ENCODE measurements at places on chromosomes 3 and 15.
A peak's percentile ranks its signal among the peaks of the same experiment; 100 is the strongest.

GRCh38 chr3:23754215-23754614, 51.5 kb upstream of the UBE2E1 start:
- no peak for DNase-seq

GRCh38 chr3:195284842-195285241, 13.9 kb upstream of the XXYLT1 start:
- DNase-seq, result no peak

DNA sequence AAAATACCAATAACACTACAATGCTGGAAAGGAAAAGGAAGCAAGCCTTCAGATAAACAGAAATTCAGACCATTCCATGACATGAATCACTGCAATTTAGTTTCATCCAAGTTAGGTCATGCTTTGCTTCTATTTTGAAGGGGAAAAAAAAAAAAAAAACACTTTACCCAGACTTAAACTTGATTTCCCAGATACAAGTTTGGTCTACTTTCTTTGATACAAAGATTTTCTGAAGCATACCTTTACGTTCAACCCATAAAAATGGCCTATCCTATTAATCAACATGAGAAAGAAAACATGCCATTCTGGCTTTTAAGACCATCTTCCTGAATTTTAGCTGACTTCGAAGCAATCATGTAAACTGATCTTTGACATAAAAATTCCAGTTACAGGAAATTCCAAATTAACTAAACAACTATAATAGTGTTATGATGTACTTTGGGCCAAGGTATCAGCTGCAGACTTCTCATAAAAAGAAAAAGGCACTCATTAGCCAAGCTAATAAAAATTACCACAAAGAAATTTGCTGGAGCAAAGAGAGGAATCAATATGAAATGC, 12.6 kb downstream of the OSBPL10 start:
- no peak for DNase-seq

- DNase-seq, result peak; percentile 43
These were observed 824 bp upstream of the CILP start for GRCh38 chr15:65212097-65212496.

DNA sequence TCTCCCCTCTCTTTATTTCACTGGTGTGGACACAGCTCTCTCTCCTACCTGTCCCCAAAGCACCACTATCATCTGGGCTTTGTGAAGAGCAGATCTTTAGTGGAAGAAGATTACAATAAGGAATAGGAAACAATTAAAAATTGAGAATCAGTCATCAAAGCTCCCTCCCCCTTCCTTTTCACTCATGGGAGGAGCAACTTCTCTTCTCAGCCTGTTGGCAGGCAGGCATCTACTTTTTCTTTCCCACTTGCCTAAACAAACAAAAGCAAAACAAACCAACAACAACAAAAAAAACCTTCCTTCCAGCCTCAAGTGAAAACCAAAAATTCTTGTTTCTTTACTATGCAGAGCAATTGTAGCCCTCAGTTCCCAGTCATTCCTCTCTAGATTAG, 125.5 kb upstream of the BHLHE40 start:
- DNase-seq, result no peak

GRCh38 chr3:33067484-33067883, 29.5 kb downstream of the GLB1 start:
- DNase-seq, result peak; percentile 62

DNA sequence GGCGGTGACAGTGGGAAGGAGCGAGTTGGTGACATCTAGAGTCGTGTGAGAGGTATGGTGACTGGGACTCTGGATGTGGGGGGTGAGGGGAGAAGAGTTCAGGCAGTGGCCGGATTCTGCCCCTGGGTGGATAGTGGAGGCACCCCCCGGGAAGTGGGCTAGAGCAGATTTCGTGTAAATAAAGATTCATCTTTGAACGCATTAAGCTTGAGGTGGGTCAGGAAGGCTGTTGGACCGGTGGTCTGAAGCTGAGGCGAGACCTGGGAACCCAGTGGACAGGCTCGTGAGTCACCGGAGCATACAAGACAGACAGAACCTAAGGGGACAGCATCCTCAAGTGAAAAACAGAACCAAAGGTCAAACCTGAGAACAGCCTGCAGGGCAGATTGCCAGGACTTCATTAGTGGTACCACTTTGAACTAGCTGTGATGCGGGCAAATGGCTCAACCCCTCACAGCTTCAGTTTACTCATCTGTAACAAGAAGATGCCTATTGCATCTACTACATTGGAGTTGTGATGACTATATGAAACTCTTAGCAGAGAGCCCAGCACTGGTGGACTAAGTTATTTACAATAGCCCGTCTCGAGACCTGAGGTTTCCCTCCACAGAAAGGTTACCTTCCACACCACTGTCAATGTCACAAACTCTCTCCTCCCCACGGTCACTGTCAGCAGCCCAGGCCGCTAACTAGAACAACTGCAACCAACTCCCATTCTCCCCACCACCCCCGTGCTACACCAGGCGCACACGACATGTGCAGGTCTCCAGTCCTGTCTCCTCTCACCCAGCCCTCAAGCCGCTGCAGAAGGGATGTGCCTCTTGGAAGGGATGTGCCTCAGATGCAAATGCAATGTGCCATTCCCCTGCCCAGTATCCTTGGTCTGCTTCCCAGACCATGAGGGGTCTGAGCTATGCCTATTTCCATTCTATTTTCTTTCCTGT, 901 bp upstream of the CLN6 start:
- no peak for DNase-seq

- no peak for DNase-seq
These were observed 245.3 kb downstream of the FEZF2 start for GRCh38 chr3:62128051-62128450.

DNA sequence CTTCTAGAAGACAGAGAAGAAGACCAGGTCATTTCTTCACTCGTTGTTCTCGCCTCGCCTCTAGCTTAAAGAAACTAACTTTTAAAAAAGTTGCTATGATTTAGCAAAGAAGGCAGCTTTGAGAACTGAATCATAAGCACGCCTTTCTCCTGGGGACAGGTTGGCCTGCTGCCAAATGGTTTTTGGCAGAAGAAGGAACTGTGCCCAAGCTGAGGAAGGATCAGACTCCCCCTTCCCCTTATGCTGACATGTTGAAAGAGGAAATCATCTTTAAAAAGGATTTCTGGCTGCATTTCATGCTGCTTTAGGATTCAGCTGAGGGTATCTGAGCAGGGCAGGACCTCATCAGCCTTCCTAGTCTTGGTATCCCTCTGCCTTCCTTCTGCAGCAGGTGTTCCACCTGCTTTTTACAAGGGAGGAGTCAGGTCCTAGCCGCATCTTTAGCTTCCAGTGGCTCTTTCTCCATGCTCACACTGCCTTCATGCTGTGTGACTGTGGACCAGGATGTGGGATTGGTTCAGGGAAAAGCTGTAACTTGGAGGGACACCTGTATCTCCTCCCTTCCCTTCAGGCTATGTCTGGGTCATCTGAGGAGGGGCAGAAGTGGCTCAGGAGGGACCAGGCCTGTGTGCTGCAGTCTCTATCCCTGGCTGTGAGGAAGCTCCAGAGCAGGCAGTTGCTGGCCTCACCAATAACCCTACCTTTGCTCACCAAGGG, 34.1 kb upstream of the HACD2 start:
- peak; percentile 11 for DNase-seq

GRCh38 chr15:68639926-68640600, 61.3 kb downstream of the CORO2B start:
- DNase-seq, result no peak

DNA sequence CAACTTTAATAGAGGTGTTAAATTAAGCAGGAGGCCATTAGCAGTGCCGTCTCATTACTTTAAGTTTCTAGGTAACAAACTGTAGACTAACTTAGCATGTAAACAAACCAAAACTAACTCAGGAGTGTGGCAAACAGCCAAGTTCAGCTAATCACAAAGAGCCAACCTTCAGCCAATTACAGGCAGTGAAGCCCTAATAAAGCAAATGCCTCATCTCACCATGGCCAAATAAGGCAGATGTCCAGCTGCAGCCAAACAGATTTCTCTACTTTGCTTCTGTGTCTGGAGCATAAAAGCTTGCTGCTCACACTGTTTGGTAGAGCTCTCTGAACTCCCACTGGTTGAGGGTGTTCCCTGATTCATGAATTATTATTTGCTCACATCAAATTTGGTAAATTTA, 835.4 kb upstream of the GBE1 start:
- DNase-seq, result no peak

- no peak for DNase-seq
These were observed 278.9 kb upstream of the STT3B start for GRCh38 chr3:31253782-31254181.
